ENCODE measurements at places on chromosomes 16 and 17.

- no peak for DNase-seq
Measured at GRCh38 chr17:17366941-17367875, 64.0 kb downstream of the NT5M start.

GRCh38 chr17:20304961-20305360, 162.4 kb downstream of the LGALS9B start:
- no peak for DNase-seq

DNA sequence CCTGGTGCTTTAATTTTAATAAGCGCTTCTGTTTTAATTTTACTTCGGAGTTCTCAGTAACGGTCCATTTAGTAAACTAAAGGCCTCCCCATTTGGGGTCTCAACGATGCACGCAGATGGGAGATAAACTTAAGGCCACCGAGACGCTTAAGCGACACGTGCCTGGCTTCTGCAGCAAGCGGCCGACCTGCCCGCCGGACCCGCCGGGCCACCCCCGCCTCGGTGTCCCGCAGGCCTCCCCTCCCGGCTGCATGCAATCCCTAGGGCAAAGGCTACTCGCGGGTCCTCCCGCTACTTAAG, 592 bp downstream of the GCSH start:
- no peak for DNase-seq

DNA sequence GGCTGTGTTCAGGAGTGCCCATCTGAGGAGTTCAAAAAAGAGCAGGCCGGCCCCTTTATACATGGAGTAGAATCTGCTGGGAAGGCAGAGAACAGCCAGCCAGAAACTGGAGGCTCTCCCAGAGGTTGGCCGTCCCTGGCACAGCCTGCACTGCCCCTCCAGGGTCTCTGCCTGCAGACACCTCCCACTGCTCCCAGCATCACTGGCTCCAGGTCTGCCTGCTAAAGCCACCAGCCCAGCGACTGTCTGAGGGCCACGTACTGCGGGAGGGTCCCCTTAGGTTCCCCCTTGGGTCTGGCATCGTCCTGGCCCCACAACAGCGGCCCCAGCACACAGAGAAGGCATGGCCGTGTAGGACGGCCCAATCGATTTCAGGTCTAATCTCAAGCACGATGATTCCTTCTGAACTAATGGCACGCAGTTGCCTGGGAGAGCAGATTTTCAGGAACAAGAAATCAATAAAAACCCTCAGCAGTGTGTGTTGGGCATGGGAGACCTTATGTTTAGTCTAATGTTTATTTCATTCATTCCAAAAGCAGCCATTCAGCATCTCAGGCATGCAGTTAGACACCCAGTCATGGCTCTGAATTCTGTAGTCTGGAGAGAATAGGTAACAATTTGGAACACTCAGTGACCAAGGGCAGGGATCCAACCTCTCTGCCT, 95.6 kb downstream of the PGS1 start:
- no peak for DNase-seq

DNA sequence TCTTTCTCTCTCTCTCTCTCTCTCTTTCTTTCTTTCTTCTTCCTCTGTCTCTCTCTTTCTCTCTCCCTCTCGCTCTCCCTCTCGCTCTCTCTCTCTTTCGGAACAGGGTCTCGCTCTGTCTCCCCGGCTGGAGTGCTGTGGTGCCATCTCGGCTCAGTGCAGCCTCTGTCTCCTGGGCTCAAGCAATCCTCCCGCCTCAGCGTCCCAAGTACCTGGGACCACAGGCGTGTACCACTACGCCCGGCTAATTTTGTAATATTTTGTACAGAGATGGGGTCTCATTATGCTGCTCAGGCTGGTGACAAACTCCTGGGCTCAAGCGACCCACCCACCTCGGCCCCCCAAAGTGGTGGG, 12.7 kb upstream of the KLHDC4 start:
- no peak for DNase-seq

- no peak for DNase-seq
Measured at GRCh38 chr16:73887911-73888310, 408.7 kb upstream of the PSMD7 start.

- no peak for DNase-seq
Measured at GRCh38 chr16:14564323-14564722, 65.7 kb downstream of the PARN start.

DNA sequence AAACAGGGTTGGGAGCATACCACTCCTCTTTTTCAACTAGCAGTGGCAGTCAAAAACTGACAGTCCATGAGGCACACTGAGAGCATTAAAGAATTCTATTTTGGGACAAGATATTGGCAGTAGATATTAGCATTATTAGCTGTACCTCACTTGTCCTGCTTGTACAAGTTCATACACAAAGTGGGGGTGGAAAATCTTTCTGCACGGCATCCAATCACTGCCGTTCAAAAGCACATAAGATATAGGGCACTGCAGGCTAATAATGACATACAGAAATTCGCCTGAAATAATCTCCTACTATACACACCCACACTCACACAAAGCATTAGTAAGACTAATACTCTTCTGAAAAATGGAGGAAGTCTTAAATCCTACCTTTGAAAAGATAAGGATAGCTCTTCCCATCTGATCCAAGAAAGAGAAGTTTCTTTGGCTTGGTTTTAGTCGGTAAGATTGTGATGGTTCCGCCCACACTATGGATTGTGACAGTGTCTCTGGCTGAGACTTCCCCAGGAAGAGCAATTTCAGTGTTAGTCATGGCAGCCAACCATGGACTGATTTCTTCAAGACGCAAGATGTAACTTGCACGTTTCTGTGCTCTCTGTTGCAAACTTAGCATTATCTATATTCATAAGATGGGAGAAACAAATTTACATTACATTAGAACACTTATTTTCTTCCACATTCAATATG, 40.6 kb upstream of the ARL6IP1 start:
- no peak for DNase-seq

- no peak for DNase-seq
Measured at GRCh38 chr17:10125531-10126275, 72.7 kb downstream of the GAS7 start.

GRCh38 chr17:60231234-60231633, 81.5 kb downstream of the CA4 start:
- no peak for DNase-seq

DNA sequence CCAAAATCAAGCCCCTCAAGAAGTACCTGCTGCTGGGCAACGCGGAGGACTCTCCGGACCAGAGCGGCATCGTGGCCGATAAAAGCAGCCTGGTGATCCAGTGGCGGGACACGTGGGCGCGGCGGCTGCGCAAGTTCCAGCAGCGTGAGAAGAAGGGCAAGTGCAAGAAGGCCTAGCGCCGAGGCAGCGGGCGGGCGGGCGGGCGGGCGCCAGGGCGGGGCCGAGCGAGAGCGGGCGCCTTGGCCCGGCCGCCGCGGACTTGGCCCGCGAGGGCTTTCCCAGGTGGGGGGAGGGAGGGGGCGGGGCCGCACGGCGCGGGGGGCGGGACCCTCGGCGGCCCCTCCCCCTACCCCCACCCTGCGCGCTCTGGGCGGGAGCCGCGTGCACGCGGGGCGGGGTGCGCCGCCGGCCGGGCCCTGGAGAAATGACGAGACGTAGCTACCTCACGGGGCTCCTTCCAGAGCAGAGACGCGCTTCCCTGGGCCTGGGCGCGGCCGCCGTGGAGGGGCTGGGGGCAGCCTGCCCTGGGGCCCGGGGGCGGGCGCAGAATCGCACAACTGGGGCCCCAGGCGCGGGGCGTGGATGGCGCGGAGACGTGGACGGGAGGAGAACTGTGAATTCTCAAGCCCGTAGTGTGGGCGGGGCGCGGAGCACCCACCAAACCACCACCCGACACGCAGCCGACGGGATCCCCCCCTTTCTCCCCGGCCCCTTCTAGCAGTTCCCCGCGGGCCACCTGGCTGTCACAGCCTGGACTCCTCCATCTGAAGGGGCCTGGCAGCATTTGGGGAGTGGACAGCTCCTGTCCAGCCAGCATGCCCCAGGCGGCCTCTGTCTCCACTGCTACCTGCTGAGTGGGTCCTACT, 218.7 kb downstream of the NTN1 start:
- peak; percentile 65 for DNase-seq

GRCh38 chr17:30160419-30161172, 44.0 kb downstream of the NSRP1 start:
- no peak for DNase-seq

DNA sequence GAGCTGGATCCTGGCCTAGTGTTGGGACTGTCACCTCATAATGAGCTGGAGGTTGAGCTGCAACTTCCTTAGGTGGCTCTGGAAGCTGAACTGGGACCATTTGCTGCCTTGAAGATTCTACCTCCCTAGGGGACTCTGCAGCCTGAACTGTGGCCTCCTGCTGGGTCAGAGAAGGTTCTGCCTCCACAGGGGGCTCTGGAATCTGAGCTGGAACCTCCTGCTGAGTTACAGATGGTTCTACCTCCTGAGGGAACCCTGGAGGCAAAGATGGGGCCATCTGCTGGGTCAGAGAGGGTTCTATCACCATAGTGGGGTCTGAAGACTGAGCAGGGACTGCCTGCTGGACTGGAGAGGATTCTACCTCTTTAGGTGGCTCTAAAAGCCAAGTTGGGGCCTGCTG, 46.6 kb upstream of the NF1 start:
- no peak for DNase-seq

- DNase-seq: no peak
Measured at GRCh38 chr17:61218438-61218837, 181.2 kb upstream of the TBX2 start.

GRCh38 chr17:78779850-78780249, 2.2 kb downstream of the CYTH1 start:
- peak; percentile 54 for DNase-seq

GRCh38 chr16:50747207-50747956, 5.5 kb downstream of the CYLD start:
- DNase-seq: no peak

DNA sequence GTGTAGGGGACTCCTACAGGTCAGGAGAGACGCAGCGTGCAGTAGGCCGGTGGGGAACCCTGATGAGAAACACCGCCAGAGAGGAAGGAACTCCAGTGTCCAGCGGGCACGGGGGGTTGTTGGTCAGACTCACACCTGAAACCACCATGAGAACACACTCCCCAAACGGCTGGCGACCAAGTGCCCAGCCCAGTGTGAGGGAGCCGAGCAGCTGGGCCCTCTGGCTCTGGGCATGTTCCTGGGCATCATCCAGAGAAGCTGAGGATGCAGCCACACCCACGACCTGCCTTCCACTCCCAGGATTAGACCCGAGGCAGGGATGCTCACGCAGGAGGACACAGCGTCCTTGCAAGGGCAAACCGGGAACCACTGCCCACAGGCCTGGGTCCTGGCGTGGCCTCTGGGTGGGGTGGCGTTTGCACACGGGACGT, 108.3 kb upstream of the ZNF750 start:
- no peak for DNase-seq

GRCh38 chr17:40949418-40949817, 12.0 kb upstream of the KRT23 start:
- DNase-seq: no peak

DNA sequence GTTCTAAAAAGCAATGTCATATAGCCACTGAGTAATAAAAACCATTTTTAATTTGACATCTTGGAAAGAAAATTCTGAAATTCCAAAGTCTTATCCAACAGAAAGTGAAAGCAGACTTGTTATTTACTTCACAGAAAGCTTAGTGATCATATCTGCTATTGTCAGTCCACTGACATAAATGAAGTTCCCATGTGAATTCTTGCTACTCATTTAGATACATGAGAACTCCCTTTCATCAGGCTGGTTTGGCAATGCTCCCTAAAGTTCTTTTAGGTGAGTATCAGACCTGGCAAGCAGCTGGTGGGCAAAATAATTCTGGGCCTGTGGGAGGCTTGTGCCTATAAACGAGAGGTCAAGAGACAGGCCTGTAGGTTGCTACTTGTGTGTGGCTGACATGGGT, 23.4 kb downstream of the NME2 start:
- DNase-seq: no peak

DNA sequence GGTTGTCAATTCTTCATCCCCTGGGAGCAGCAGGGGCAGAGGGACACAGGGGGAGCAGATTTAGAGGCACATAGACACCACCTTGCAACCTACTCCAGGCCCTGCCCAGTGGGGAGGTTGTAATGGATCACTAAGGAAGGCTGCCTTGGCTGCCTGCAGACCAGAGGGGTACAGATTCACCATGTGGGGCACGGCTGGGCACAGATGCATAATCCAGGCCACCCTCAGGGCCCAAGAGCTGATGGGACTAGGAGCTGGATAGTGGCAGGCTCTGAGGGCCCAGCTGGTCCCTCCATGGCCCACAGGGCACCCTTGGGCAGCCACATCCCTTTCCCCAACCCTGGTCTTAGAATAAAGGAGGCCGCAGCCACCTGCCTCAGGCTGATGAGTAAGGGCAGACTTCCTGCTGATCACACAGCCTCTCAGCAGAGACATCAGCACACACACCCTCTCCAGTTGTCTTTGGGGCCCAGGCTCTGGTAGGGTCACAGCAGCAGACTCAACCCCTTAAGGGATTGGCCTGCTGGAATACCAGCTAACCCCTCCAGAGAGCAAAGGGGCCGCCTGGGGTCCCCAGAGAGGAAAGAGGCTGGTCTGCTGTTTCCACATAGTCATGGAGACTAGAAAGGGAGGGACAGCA, 224.9 kb downstream of the GSG1L start:
- no peak for DNase-seq

- no peak for DNase-seq
Measured at GRCh38 chr17:75680431-75680830, 13.3 kb downstream of the SAP30BP start.

- no peak for DNase-seq
Measured at GRCh38 chr16:58478427-58478826, 21.5 kb upstream of the NDRG4 start.

DNA sequence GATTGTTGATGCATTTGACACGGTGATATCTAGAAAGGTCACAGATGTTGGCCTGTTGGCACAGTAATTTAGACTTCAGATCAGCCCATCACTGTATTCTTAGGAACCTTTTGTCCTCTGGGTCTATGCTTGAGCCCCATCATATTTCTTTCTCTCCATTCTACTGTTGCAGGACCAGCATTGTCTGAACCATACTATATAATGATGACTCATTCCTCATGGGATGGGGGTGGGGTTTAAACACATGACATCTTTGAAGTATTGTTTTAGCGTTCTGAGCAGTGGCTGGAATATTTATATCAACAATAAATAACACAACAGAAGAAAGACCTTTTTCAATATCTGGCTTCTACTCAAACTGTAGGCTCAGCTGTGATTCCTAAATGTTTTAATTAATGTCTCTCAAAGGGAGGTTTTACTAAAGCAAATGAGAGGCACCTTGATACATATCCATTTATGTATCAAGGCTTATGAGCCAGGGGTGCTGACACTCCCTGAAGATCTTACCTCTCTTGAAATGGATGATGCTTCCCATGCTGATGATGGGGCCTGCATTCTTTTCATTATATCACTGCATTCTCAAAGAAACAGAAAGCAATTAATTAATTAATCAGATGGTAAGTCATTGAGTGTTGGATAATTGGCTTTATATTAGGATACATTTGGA, 379.0 kb upstream of the GOT2 start:
- no peak for DNase-seq

DNA sequence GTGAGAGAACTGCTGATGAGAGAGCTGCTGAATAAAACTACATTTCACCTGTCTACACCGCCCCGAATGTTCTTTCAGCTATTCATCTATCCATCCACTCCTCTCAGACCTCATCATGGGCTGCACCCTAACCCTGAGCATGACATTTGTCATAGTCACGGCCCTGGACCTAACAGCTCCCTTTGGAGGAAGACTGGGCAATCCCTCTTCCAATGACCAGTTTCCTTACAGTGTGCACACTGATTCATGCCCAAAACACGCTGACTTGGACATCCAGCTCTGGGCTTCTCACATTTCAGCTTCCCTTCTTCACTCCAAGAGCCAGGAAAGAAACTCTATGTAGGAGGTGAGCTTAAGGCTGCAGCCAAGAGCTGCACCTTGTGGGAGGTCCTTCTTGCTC, 41.8 kb upstream of the ARL4D start:
- no peak for DNase-seq

Measured in activated naive CD4-positive, alpha-beta T cell treated with anti-CD3 and anti-CD28 coated beads, Interleukin-2, amount 50 U/mL, for 72 hours (primary cell).